Fibroblast of pulmonary artery (primary cell): ENCODE measurements at places on chromosomes 2 and 18.
A peak's percentile ranks its signal among the peaks of the same experiment; 100 is the strongest.

DNA sequence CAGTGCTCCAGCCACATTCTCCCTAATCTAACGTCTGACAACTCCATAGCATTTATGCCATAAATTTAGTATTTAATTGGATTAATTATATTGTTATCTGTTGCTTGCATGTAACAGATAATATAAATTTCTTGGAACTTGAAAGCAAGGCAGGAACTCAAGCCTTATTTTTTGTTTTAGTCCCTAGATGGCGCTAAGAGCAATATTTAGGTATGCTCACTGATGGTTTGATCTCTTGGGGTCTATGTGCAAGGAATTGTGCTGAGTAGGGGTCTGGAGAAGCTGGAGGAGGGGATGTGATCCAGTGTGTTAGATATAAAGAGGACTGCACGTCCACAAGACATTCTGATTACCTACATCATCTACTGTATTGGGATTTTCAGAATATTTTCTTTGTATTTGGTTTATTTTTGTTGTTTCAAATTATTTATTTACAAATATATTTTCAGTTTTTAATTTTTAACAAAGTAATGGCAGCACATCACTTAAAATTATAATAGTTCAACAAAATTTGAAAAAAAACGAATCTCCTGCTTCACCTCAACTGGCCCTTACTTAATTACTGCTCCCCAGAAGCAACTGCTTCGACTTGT is 32.8 kb downstream of the KATNAL2 start:
- DNase-seq, result peak; percentile 21

- DNase-seq, result peak; percentile 40
These were observed 13.6 kb downstream of the TLK1 start for GRCh38 chr2:171147081-171147480.

DNA sequence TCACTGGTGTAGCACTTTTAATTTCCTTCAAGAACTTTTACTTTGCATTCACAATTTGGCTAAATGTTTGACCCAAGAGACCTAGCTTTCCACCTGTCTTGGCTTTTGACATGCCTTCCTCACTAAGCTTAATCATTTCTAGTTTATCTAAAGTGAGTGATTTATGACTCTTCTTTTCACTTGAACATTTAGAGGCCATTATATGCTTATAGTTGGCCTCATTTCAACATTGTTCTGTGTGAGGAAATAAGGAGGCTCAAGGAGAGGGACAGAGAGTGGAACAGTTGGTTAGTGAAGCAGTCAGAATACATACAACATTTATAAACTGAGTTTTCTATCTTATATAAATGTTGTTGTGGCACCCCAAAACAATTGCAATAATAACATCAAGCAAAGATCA is 489.3 kb upstream of the CDH2 start:
- peak; percentile 50 for DNase-seq

DNA sequence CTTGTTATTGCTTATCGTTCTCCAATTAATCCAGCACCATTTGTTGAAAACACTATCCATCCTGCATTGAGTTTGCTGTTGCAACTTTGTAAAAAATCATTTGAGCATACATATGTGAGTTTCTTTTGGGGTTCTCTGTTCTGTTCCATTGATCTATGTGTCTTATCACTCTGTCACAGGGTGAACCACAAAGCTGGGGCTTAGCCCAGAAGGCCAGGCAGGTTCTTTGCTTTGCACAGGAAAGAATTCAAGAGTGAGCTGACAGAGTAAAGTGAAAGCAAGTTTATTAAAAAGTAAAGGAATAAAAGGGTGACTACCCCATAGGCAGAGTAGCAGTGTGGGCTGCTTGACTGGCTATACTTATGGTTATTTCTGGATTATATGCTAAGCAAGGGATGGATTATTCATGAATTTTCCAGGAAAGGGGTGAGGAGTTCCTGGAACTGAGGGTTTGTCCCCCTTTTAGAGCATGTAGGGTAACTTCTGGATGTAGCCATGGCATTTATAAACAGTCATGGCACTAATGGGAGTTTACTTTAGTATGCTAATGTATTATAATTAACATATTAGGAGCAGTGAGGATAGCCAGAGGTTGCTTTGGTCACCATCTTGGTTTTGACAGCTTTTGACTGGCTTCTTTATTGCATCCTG is 46.8 kb downstream of the RNF138 start:
- no peak for DNase-seq

GRCh38 chr2:39405364-39405763 is 31.7 kb downstream of the MAP4K3 start:
- DNase-seq, result no peak

GRCh38 chr2:121831841-121832240 is 76.4 kb downstream of the TSN start:
- no peak for DNase-seq

GRCh38 chr2:159879051-159879604 is 81.1 kb upstream of the CD302 start:
- peak; percentile 78 for DNase-seq

DNA sequence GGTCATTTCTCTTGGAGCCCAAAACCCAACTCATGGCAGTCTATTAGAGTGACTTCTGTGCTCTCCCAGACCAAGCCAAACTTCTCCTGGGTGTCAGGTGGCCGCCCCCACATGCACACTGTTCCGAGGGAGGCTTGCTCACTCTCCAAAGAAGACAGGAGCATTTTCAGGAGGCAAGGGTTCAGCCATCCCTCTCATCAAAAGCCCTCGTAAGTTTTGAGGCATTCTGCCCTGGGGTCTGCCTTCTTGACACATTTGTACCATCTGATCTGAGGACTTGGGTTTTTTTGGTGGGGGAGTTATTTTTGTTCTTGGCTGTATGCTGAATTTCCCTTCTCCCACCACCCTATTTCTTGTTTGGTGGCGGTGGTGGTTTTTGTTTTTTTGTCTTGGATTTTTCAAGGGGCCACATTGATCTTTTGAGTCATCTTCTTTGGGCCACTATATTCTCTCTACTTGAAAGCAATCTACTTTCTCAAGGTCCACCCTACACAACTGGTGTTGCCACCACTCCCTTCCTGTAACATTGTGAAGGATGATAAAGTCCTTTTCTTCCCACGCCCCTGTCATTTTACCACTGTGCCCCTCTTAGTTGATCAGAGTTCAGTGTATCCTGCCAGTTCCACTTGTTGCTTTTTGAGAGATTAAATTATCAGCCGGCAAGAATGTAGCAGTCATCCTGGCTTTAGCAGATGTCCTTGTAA is 255.8 kb downstream of the CYP26B1 start:
- DNase-seq, result no peak

DNA sequence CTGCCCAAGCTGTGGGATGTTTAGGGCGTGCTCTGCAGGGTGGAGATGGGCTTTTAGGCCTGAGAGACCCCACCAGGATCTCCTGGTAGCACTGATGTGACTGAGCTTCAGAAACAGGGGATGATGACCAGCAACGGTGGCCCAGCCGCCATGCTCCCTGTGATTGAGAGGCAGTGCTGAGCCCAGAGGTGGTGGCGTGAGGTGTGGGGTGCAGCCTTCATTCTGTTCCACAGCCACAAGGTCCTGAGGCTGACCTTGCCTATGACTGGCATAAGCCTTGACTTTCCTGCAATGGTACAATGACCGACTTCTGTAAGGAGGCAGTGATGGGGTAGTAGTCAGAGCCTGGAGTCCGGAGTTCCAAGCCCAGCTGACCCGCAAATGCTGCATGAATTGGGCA is 263.3 kb downstream of the TSN start:
- DNase-seq, result no peak

DNA sequence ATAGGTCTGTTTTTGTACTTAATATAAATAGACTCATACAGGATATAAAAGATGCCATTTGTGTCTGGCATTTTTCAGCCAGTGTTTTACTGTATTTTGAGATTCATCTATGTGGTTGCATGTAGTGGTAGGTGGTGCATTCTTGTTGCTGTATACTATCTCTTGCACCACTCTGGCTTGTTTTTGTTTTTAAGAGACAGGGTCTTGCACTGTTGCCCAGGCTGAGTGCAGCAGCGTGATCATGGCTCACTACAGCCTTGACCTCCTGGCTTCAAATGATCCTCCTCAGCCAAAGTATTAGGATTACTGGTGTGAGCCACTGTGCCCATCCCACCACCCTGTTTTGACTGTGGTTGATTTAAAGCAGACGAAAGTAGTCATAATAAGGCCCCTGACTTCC is 12.6 kb downstream of the HK2 start:
- DNase-seq, result no peak

- peak; percentile 70 for DNase-seq
These were observed 85.6 kb downstream of the IKZF2 start for GRCh38 chr2:213065583-213066442.

GRCh38 chr2:41033127-41033526 is 581.2 kb upstream of the SLC8A1 start:
- DNase-seq, result no peak

DNA sequence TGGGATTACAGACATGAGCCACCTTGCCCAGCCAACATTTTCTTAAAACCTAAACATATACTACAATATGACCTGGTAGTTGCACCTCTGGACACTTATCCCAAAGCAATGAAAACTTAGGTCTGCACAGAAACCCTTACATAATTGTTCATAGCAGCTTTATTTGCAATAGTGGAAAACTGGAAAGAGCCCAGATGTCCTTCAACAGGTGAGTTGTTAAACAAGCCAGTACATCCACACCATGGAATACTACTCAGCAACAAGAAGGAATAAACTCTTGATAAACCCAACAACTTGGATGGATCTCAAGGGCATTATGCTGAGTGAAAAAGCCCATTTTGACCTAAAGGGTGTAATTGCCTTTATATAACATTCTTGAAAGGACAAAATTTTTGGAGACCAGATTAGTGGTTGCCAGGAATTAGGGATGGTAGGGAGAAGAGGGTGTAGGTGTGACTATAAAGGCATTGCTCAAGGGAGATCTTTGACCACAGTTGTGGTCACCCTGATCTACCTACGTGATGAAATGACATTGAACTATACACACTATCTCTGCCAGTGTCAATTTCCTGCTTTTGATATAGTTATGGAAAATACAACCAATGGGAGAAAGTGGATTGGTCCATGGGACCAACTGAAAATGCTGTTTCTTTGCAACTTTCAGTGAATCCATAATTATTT is 11.9 kb upstream of the AMMECR1L start:
- DNase-seq, result no peak

- DNase-seq, result no peak
These were observed 189.0 kb downstream of the BCL11A start for GRCh38 chr2:60364491-60364890.

- DNase-seq, result peak; percentile 47
These were observed 168.7 kb downstream of the TCF4 start for GRCh38 chr18:55419132-55419946.

DNA sequence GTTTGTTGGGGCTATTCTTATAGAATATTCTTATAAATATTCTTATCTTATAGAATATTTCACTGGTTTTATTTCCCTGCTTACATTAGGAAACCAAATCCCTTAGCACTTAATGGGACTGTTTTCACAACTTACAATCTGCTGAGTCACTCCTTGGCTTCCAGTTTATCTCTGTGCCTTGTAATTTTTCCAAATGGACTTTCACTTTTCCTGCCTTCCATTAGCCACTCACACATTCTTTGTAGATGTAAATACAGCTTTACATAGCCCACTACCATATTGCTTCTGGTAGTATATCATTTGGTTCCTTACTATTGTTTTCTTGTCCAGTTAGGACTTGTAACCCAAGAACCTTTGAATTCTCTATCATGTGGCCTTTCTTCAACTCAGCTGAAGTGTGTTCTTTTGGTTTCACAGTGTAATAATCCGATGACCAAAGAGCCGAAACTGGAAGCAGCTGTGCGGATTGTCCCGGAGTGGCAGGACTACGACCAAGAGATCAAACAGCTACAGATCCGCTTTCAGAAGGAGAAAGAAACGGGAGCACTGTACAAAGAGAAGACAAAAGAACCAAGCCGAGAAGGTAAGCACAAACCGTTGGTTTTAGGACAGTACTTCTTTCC is 96.1 kb downstream of the UGGT1 start:
- peak; percentile 83 for DNase-seq

DNA sequence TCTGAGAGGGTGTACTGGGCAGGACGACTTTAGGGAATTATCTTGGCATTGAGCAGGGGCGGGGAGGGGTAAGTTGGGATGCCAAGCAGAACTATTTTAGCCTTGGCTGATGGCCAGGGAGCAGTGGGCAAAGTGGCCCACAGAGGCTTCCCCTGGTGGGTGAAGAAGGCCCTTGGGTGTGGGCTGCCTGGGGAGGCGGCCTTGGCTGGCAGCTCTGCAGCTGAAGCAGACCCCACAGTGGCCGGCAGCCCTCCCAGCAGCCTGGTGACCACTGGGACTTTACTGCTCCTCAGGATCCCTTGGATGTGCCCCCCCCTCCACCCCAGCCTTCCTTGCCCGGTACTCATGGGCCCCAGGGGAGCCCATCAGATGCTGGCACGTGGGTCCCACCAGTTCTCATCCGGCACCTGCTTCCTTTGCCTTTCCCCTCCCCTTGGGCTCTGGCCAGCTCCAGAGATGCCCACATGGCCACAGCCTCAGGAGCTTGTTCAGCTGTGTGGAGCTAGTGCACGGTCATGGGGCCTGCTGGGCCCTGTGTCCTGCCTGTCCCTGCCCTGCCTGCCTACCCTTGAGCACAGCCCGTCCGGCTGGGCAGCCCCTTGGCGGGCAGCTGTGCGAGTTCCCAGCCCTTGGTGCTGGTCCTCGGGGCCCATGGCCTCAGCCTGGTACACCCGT is 122.1 kb upstream of the HS6ST1 start:
- no peak for DNase-seq

- DNase-seq, result no peak
These were observed 1225.6 kb downstream of the LRP1B start for GRCh38 chr2:140905083-140905781.

GRCh38 chr2:129759472-129760010 is 219.9 kb upstream of the RAB6C start:
- DNase-seq, result no peak

GRCh38 chr2:42903821-42904575 is 111.6 kb upstream of the HAAO start:
- DNase-seq, result no peak

DNA sequence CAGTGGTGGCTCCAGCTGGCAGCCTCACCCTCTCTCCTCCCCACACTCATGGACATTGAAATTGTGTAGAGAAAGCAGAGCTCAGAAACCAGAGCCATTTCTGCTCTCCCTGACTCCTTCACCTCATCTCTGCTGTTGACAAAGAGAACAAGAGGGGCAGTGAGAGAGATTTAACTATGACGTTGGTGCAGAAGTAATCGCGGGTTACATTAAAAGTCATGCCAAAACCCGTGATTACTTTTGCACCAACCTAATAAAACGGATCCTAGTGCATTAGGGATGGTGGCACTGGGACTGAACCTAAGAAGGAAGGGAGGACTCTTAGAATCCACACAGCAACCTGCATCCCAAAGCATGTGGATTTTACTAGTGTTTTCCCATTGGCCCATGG is 113.3 kb upstream of the CDC42EP3 start:
- DNase-seq, result no peak

GRCh38 chr2:227430639-227431038 is 41.3 kb upstream of the AGFG1 start:
- DNase-seq, result peak; percentile 75

- no peak for DNase-seq
These were observed 35.4 kb upstream of the FSHR start for GRCh38 chr2:49189512-49190225.

DNA sequence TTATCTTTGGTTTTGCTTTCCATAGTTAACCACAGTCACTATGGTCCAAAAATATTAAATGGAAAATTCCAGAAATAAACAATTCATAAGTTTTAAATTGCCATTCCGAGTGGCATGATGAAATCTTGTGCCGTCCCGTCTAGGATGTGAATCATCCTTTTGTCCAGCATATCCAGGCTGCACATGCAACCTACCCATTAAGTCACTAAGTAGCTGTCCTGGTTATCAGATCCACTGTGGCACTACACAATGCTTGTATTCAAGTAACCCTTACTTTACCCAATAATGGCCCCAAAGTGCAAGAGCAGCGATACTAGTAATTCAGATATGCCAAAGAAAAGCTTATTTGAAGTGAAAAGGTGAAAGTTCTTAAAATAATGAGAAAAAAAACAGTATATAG is 10.7 kb downstream of the USP34 start:
- peak; percentile 88 for DNase-seq
